ENCODE measurements at places on chromosomes 12 and 14.

DNA sequence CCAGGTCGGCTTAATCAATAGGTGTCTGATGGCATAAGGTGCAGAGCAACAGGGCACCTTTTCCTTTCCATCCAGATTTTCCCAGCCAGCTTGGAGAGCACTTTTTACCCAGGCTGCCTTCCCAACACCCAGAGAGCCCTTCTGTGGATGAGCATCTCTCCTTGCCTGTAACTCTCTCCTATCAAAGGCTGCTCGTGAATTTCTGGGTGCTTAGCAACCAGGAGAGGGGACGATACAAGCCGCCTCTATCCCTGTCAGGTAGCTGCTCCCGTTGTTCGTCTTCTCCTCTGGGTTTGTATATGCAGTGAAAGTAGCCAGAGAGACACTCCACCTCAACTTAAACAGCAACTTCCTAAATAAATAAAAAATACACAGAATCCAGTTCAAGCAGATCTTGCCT, 124.2 kb downstream of the CACNA1C start:
- no peak for ATAC-seq

DNA sequence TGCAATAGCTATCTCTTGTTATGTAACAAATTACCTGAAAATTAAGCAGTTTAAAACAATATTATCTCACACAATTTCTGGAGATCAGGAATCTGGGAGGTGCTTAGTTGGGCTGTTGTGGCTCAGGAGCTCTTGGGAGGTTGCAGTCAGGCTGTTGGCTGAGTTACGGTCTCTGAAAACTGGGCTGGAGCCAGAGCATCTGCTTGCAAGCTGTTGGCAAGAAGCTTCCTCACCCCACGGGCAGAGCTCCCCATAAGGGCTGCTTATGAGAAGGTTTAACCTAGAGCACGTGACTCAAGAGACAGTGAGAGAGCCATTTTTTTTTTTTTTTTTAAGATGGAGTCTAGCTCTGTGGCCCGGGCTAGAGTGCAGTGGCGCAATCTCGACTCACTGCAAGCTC, 346.8 kb downstream of the ATP23 start:
- no peak for ATAC-seq

DNA sequence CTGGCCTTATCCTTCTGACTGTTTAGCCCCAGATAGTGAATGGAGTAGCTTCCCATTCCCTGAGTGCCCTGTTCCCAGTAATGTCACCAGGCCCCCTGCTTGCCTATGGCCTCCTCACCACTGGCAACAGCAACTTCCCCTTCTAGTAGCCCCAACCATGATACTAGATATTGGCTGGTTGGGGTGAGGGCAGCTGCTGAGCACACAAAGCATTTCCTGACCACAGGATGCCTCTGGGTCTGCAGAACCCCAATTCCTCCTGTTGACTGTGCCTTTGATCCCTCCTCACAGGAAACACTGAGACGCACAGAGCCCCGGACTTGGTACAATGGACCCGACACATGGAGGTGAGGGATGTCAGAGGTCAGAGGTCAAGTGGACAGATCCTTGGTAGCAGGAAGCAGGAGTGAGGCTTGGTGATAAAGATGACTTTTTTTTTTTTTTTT, 597 bp downstream of the SOAT2 start:
- no peak for ATAC-seq

DNA sequence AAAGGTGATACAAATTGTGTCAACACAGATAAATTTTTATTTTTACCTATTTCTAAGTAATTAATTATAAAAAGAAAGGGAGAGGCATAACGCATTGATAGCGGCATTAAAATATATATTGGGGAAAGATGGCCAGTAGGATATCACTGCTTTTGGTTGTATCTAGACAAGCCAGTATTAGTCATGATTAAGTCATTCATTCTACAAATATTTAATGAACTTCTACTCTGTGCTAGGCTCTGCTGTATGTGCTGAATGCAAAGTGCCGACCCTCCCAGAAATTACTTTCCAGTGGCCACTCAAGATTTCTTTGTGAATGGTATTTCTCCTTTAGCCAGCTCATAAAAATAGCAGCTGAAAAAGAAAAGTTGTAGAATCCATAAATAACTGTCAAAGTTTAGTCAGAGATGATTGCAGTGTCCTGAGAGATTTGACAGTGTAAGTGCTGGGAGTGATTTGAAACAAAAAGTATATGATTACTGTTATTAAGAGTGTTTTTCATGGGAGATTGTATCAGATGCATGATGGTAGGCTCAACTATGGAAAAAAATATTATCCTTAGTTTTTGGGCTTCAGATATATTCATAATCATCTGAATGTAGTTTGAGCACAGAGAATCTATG, 133.2 kb downstream of the MGAT4C start:
- no peak for ATAC-seq

- no peak for ATAC-seq
Measured at GRCh38 chr14:75464626-75465025, 36.8 kb downstream of the JDP2 start.

DNA sequence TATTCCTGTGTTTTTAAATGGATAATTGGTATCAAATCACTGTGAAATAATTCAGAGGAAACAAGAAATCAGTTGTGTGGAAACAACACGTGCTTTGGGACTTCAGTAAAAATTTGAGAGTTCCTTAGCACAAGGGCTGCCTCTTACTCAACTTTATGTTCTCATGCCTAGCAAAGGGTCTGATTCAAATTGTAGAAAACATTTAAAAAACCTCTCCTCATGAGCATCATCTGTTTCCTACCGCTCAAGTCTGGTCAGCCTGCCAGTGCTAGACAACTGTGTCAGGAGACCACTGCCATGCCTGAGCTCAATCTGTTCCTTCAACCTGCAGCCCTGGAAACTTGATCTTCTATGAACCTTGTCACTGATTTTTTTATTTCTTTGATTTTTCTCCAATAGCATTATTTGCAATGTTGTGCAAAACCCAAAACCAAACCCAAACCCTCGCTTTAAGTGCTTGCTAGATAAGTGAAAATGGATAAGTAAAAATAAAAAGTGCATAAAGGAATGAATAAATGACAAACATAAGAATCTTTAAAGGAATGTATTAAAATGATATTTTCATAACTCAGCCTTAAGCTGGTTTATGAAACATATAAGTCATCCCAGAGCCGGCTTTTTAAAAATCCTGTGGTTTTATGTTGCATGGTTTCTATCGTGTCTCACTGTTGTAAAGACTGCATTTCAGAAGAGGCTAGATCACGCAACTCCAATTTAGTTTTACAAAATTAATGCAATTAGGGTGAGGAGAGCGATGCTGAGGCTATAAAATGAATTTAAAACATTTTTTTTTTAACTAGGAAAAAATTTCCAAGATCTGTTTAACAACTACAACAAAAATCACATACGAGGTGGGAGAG, 361.2 kb upstream of the PDE3A start:
- ATAC-seq, result no peak

GRCh38 chr12:114499338-114499737, 93.4 kb upstream of the TBX5 start:
- no peak for ATAC-seq

DNA sequence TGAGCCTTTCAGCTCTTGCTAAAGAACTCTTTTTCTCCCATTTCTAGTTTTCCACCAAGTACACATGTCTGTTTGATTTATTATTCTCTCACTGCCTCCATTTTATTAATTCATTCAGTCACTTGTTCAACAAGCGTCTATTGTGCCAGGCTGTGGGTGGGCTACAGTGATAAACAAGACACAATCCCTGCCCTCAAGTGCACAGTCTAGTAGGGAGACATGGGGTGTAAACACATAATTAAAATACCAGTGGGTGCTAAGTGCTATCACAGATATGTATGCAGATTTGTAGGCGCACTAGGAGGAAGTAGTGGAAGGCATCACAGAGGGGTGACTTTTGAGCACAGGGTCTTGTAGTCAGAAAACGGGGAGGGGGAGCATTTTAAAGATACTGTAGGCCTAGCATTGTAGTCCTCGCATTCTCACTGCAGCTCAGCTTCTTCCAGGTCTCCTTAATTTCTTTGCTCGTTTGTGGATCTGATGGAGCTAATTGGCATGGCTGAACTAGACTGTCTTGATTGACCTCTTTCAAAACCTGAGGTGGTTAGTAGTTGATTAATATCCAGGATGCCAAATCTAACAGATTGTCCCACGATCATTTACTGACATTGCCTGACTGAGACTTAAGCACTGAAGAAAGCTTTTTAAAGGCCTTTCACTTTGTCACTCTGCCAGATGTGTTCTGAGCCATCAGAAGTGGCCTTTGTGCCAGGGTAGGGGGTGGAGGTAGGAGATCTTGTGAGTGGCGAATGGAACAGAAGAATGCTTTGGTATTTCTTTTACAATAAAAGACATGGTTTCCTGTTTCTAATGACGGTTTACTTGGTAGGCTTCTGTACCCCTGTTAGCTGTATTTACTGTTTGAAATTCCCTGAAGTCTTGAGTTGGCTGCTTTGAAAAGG, 116.9 kb downstream of the DIP2B start:
- ATAC-seq, result no peak

GRCh38 chr12:27915021-27915420, 57.5 kb downstream of the PTHLH start:
- ATAC-seq, result no peak

GRCh38 chr12:25041006-25041741, 92.3 kb upstream of the BCAT1 start:
- no peak for ATAC-seq

DNA sequence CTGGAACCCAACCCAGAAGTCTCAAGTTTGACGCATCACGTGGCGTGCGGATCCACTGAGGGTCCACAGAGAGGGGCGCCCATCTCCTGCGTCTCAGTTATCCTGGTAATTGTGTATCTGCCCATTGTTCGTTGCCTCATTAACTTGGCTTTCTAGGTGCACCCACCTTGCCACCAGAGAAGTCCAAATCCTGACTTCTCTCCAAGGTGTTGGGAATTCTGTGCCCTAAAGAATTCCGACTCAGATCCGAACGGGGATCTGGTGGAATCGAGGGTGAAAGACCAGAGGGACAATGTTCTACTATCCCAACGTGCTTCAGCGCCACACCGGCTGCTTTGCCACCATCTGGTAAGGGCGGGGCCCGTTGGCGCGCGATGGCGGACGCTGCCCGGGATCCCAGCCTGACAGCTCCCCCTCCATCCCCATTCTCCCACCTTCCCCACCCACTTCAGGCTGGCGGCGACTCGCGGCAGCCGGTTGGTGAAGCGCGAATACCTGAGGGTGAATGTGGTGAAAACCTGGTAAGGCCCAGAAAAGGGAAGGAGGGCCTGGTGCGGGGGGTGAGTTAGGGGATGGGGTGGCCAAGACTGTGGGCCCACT, 481 bp downstream of the REC8 start:
- ATAC-seq, result no peak

- no peak for ATAC-seq
Measured at GRCh38 chr12:123288751-123289346, 17.2 kb upstream of the CDK2AP1 start.

DNA sequence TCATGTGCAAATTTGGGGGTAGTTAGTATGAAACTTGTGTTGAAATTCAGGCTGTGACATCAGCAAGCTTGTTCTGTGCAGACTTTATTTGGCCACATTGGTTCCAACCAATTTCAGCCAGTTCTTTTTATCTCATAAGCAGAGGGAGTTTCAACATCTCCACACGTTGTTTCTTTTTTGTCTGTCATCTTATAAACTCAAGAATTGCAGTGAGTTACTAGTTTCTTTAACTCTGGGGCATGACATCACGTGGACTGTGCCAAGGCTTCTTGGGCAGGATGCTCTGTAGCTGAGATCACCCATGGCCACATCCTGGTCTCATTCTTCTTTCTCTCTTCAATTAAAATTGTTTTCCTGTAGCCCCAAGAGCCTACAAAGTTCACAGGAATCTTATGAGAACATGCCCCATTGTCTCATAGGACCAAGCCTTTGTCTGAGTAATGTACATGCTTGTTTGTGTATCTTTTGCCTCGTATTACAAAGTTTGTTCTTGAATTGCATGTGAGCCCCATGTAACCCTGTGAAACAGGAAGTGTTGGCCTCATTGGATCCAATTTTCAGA, 982.0 kb upstream of the TMEM132C start:
- ATAC-seq, result no peak

DNA sequence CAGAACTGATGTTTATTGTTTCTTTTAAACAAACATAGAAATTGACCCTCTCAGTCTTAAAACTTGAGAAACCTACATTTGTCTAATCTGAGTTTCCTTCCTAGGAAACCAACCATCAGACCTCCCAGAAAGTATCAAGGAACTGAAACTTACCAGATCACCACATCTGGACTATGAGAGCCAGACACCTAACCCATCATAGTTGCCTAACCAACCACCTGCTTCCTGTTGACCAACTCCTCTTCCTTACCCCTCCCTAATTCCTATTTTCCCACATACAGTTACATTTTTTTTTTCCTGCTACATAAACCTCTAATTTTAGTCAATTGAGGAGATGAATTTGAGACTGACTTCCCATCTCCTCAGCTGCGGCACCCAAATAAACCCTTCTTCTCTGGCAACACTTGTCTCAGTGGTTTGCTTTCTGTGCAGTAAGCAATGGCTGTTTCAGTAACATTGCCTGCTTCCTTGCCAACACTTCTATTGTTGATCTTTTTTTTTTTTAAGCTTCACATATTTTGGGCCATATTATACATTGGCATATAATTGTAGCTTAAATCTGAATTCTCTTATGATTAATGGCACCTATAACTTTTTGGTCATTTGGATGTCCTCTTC, 34.3 kb downstream of the KLRD1 start:
- no peak for ATAC-seq

- no peak for ATAC-seq
Measured at GRCh38 chr12:104315326-104316224, 12.0 kb downstream of the EID3 start.

- no peak for ATAC-seq
Measured at GRCh38 chr12:48508987-48509386, 16.4 kb upstream of the OR8S1 start.

DNA sequence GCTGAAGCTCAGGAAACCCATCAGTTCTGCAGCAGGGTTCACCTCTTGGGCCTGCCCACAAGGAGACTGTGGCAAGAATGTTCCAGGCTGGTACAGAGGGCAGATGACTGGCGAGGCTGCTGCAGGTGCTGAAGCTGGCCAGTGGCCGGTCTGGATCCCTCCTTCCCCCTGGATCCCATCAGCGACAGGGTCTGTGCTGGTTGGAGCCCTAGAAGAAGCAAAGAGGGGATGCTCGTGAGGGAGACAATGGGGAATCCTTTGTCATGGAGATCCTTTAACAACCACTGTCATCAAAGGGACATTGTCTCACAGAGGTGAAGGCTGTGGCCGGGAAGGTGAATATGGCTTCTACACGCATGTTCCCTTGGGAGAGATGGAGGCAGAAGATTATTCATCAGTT, 211.4 kb upstream of the TMEM132C start:
- ATAC-seq, result no peak

GRCh38 chr12:89161557-89161956, 190.7 kb downstream of the DUSP6 start:
- ATAC-seq, result no peak

- ATAC-seq, result no peak
Measured at GRCh38 chr12:20314328-20314727, 54.0 kb upstream of the PDE3A start.
